CD4-positive, alpha-beta T cell treated with Interleukin-6 at 100 ng/mL for 8 hours (primary cell): ENCODE measurements at places on chromosomes 5 and 9.

- no peak for DNase-seq
These were observed 116.7 kb downstream of the LRRC70 start for GRCh38 chr5:62695274-62695673.

DNA sequence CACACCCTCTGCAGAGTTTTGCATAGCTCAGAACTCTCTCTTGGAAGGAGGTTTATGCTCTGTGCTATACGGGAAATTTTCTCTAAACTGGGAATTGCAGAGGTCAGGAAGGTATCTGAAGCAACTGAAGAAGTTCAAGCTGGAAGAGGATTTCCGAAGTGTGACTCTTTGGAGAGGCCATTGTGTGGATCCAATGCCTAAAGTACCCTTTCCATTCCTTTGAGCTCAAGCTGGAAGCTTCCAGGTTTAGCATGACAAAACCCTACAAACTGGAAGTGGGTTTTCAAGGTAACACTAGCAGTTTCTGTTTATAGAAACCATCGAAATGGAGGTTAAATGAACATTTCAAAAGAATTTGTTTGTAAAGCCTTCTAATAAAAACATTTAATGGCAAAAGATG is 187.1 kb downstream of the CFAP90 start:
- DNase-seq = no peak

DNA sequence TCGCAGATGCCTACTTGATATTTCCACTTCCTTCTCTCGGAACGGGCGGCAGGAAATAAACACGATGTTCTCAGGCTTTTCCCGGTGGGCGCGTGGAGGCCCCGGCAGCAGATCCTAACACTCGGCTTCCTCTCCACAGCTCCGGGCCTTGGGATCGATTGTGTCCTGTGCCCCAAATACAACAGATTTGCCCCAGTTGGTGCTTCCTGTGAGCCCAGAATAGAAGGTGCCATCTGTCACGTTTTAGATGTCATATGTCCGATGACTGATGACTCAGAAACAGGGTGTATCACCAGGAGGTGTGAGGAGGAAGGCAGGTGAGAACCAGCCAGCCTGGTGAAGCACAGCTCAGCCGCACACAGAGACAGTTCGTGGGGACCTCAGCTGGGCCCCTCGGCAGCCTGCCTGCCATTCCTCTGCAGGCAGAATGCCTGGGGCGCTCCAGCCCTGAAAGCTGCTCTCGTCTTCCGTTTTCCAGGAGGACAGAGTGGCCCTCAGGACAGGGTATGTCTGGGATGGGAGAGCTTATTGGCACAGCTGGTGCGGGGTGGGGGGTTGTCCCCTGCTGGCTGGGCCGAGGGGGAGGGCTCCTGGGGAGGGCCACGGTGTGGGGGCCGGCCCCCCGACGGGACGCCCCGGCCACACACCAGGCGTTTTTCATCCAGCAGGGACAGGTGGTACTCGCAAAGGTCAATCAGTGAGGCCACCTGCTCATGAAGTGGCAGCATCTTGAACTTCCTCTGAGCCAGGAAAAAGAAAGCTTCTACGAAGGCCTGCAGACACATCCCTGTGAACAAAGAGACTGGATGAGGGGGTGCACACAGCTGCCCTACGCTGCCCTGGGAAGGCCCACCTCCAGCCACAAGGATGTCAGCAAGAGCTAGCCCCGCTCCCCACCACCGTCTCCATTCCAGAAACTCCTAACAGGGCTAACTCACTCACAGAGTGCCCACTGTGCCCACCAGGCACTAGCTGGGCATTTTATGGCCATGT is 171.0 kb downstream of the DAB2IP start:
- DNase-seq = no peak

DNA sequence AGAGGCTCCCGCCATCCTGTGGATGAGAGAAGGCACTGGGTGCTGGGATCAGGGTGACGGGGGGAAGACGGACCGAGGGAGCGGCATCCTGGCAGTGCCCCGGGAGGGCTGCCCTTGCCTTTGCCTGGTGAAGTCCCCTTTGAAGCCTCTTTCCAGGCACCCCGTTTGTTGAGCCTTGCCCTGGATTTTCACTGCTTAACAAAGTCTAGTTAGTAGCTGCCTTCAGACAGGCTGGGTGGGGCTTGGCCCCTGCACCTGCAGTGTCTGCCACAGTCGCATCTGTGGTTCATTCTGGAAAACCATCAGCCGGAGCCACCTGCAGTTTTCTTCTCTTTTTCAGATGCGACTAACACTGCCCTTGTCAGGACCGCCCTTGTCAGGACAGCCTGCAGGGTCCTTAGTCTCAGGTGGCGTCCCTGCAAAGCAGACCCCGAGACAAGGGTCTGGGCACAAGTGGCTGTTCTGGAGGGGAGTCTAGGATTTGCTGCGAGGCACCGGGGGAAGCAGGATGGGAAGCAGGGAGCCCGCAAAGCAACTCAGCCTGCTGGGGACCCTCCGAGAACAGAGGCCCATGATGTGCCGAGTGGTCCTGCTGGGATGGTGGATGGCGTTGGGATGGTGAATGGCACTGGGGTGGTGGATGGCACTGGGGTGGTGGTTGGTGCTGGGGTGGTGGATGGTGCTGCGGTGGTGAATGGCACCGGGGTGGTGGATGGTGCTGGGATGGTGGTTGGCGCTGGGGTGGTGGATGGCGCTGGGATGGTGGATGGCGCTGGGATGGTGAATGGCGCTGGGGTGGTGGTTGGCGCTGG is 147.9 kb upstream of the COL5A1 start:
- DNase-seq = no peak

GRCh38 chr9:92499701-92500100 is 17.4 kb upstream of the ASPN start:
- DNase-seq = no peak

DNA sequence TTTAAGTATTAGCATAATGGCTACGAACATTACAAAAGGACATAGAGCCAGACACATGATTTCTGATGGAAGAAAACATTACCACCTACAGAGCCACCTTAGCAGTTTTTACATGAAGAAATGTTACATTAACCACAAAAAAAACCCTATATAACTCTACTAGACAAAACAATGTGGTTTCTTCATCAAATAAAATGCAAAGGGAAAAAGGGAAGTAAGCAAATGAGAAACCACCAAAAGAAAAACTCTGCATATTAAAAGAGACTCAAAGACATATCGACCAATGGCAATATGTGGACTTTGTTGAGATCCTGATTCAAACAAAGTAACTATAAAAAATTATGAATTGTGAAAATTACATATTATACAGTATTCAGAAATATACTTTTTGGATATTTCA is 132.7 kb downstream of the TSSK1B start:
- DNase-seq = no peak

DNA sequence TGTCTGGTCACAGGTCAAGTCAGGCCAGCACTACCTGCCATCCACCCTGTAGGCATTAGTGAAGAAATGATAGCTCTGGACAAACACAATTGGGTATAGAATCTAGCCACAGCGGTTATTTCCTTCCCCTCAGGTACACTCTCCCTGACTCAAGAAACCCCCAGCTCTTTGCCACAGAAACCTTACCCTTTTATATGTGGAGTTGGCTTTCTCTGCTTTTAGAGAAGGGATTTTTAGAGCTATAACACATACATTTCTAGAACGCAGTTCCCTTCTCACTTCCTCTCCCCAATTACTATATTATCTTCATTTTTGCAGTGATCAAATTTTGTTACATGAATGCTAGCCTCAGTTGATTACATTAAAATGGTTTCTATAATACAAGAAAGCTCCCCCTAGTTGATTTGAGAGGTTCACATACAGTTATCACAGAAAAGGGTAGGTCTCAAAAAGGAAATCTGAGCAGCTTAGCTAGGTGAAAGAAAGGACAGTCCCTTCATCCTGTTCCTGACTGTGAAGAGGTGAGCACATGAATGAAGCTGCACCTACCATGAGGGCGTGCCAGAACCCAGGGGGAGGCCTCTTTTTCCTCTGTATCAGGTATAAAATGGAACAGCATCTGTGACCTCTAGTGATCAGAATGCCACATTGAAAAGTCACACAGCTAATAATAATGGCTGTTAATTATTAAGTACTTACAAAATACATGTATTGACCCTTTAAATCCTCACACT is 425.6 kb downstream of the KIAA0825 start:
- DNase-seq = no peak

- DNase-seq = no peak
These were observed 74.3 kb downstream of the AMBP start for GRCh38 chr9:114003758-114004157.

DNA sequence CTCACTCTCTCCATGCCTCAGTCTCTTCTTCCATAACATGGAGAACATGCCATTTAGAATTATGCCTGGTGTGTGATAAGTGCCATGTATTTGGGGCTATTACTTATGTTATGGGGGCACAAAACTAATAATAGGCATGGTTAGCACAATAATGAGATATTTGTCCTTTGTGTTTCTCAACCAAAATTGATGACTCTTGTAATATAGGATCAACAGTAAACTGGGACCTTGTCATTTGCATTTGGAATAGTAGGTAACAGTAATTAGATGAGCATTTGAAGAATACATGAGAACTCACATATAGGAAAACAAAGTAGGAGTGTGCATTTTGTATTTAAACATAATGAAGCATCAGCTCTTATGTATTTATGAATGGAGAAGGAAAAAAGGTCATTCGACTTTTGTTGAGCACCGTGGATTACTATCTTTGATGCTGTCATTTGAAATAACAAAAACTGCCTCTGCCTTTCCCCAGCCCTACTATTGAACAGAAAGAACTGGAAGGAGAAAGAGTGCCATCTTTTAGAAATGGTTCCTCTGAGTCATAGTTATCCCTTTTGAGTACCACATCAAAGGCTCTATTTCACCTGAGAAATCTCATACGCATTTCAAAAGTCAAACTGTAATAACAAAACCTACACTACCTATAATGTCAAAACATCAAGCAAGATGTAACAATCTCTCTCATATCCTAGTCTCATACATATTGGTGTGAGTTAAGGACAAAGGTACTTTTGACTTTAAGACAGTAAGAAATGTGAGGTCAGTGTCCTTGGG is 655.2 kb downstream of the PDE4D start:
- no peak for DNase-seq

- DNase-seq = no peak
These were observed 47.3 kb upstream of the CEP78 start for GRCh38 chr9:78188594-78188993.

- DNase-seq = no peak
These were observed 28.6 kb upstream of the CDKN2AIPNL start for GRCh38 chr5:134440201-134440755.

GRCh38 chr5:31863991-31864411 is 225.1 kb downstream of the PDZD2 start:
- DNase-seq = no peak

DNA sequence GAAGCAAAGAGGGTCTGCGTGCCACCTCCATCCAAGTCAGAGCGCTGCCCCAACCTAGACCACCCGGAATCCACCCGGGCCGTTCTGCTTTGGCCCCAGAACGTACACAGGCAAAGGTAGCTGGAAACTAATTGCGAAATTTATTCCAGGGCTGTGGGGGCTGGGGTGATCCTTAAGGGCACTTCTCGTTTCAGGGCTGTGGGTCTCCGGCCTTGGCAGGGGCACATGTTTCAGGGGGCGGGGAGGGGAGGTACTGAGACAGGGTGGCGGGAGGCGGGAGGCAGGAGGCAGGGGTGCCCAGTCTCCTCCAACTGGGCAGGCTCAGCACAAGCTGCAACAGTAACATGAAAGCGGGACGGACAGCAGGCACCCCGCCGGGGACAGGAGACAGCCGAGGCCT is 26.1 kb downstream of the NR5A1 start:
- no peak for DNase-seq

DNA sequence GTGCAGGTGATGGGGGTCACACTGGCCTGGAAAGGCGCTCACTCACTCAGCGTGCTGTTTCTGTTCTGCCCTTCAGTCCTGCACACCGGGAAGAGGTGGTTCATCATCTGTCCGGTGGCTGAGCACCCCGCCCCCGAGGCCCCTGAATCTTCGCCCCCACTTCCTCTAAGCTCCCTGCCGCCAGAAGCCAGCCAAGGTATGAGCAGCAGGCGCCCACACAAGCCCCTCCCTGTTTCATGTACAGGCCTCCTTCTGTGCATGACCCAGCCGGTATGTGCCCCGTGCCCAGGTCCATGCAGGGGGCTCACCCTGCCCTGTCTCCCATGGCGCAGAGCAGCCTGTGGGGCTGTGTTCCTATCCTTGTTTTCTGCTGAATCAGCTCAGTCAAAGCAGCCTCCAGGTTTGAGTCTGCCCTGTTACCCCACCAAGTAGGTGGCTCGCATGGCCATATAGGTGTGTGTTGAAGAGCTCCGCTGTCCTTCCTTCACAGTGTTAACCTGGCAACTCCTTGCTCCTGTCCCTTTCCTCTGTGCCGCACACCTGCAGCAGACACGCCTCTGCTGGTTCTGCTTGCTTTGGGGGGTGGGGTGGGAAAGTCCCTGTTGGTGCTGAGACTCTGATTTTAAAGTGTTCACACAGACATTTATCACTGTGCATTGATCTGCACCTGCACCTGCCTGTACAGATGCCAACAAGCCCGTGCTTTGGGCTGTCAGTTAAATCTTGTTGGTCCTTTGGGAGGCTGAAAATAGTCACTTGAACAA is 84.8 kb downstream of the WNK2 start:
- DNase-seq = peak; percentile 45

GRCh38 chr5:52922384-52922783 is 66.8 kb upstream of the ITGA2 start:
- no peak for DNase-seq

- no peak for DNase-seq
These were observed 198.5 kb downstream of the DNAH5 start for GRCh38 chr5:13746026-13746425.

DNA sequence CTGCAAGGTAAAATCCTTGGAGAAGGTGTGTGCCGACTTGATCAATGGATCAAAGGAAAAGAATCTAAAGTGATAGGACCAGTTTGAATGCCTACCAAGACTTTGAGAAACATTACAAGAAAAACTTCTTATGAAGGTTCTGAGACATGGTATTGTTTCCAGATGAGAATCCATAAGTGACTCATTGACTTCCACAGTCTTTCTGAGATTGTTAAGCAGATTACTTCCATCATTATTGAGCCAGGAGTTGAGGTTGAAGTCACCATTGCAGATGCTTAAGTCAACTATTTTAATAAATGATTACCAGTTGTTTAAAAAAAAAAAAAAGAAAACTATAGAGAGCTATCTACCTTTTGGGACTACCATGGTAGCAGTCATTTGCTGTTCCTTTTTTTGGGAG is 7.0 kb downstream of the LNPEP start:
- DNase-seq = no peak

DNA sequence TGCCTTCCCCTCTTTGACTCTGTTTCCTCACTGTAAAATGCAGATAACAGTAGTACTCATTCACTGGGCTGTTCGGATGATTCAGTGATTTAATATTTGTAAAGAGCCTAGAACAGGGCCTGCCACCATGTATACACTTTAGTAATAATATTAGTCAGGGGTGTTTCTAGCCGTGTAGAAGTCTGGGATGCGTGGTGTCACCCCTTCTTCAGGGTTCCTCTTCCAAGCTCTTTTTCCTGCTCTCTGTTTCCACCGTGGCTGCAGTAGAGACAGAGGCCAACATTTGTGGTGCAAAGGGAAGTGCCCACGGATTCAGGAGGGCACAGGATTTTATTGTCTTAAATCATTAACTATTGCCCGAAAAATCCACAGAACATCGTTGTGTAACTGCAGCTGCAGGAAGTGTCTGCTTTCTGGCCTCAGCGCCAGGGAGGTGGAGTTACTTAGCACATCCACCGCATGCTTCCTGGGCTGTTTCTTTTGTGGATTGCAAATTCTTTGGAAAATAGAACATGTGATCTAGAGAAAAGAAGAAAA is 61.7 kb downstream of the TRIO start:
- DNase-seq = no peak
